Mesenteric fat pad (tissue), 1 donor: ENCODE measurements at places on chromosomes 11 and 22. TPM values are rescaled to one million over a fixed set of nuclear protein-coding genes. Genes with fewer than 3 reads are reported as not detected.
A peak's percentile ranks its signal among the peaks of the same experiment; 100 is the strongest.

- no peak for DNase-seq
Measured at GRCh38 chr11:112932593-112932992, 28.6 kb upstream of the NCAM1 start.

DNA sequence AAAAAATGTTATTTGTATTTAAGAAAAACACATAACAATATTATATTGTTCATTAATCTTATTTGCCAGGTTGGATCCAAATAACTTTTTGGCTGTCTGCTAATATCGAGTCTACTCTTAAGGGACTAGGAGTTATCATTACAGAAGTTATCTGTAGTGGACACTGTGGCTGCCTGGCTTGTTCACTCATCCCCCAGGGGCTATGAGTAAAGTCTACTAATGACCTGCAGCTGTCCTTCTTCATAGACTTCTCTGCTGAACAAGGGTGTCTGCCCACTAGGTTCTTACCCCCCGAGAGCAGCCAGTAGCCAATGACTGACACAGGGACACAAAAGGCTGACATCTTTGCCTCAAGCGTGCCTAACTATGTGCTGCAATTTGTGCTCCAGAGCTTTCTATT is 69.7 kb downstream of the APIP start:
- no peak for DNase-seq

- DNase-seq = no peak
Measured at GRCh38 chr11:72751116-72752087, 806 bp downstream of the ARAP1 start.

DNA sequence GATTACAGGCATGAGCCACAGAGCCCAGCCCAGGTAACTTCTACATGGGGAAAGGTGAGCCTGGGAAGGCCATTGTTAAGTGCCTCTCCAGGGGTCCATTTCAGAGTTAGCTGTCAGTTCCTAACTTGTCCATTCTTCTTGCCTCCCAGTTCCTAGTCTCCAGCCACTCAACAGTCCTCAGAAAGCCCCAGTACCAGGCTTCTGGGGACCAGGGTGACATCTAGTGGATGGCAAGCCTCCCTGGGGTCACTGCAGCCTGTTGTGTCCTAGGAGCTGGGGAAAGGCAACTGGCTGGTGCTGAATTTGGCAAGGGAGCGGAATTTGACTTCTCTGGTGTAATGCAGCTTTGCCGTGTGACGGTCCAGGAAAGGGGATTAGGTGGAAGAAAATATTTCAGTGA is 2.1 kb downstream of the LGALS12 start:
- DNase-seq = no peak

DNA sequence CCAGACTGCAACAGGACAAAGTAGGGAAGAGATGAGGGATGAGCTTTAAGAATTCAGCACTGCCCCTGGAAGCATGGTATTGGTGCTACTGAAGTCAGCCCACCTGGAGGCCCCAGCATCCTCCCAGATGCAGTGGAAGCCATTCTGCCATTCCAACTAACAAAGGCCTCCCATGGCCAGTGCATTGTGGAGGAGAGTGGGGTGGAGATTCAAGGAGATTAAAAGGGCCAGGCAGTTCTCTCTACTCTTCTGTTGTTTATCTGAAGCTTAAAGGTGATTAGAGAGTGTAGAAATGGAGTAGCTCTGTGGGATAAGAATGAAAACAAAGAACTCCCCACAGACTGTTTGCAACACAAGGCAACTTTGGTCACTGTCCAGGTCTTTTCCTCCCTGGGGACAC is 24.1 kb upstream of the TSKU start:
- DNase-seq = no peak

The SMIM35 gene
- not detected for total RNA-seq

DNA sequence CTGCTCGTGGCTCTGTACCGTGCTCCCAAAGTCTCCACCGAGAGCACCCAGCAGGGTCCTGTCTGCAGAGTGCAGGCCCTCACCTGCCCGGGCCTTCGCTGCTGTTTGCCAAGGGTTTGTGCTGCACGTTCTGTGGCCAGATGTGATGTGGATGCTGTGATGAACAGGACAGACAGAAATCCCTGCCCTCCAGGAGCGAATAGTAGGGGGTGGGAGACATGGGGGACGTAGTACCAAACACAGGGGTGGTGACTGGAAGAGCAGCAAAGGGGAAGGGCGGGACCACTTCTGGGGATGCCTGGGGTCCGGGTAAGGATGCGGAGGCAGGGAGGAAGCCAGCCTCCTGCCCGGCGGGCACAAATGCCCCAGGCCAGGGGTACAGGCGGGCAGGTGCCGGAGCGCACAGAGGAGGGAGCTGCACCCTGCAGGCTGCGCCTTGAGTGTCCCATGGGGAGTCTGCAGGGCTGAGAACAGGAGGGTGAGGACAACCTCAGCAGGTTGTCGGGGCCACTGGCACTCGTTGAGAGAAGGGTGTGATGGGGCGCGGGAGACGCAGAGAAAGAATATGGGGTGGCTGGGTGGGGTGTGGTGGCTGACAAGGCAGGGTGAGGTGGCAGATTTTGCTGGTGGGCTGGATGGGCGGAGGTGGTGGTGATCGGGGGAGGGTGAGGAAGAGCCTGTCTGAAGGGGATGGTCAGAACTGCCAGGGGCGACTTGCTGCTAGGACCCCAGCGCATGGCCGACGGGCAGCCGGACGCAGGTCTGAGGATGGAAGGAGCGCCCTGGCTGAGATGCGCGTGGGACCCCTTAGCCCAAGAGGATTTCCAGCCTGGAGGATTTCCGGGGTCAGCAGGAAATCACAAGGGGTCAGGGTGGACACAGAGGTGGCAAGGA is 16.3 kb upstream of the CTSD start:
- peak; percentile 59 for DNase-seq

- DNase-seq = no peak
Measured at GRCh38 chr11:94786264-94787126, 18.3 kb downstream of the AMOTL1 start.
